ENCODE measurements at places on chromosomes 2 and 18. TPM values are rescaled to one million over a fixed set of nuclear protein-coding genes. Genes with fewer than 3 reads are reported as not detected.

DNA sequence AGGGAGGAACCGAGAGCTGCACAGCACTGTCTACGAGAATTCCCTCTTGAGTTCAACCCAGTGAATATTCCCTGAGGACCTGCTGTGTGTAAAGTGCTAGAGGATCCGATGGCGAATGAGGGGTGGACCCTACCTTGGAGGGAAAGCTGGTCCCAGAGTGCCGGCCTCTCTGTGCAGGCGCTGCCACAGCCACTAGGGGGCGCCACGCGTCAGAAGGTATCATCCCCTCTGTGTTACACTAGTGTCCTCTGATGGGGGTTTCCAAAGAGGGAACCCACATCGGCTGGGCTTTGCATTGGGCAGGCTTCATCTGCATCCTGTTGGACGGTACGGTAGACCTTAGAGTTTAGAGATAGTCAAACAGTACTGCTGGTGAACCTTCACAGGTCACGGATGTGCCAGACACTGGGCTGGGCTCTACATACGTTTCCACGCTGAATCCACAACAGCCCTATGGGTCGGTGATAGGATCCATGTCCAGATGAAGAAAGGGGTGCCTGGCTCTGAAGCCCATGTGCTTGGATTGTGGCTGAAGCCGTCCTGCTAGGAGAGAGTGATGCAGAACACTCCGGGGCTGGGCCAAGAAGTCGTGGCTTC is 39.0 kb downstream of the COA5 start:
- H3K36me3 ChIP-seq, result peaks cover 92% of the 10 kb centered on the region
- DNase-seq, result peak; percentile 75
- no peaks in the 10 kb centered on the region for H3K4me1 ChIP-seq
- no peak overlapping the region for H3K27ac ChIP-seq
- H3K4me3 ChIP-seq, result no peak overlapping the region
- H3K27me3 ChIP-seq, result no peaks in the 10 kb centered on the region

DNA sequence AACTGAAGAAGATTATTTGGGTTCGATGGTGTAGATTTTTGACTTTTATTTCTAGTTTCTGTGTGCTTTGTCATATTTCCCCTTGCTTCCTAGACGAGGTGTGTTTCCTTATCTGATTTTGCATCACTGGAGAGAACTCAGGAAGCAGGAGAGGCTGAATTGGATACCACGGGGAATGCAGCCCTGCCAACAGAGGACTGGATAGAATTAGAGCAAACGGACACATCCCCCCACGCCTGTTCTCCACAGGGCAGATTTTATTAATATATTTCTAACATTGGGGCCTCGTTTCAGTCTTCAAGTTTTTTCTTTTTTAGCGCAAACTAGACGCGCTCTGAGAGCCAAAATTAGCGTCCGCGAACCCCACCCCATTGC is 678 bp upstream of the VAPA start:
- H3K36me3 ChIP-seq, result no peaks in the 10 kb centered on the region
- H3K27ac ChIP-seq, result peak overlapping the region; percentile 98
- H3K4me1 ChIP-seq, result peaks cover 16% of the 10 kb centered on the region
- no peaks in the 10 kb centered on the region for H3K27me3 ChIP-seq

The SDC1 gene
- 148 TPM for total RNA-seq

- H3K4me1 ChIP-seq, result no peaks in the 10 kb centered on the region
- H3K4me3 ChIP-seq, result no peak overlapping the region
- no peaks in the 10 kb centered on the region for H3K27me3 ChIP-seq
- peaks cover 9% of the 10 kb centered on the region for H3K36me3 ChIP-seq
- DNase-seq, result no peak
These were observed 9.8 kb downstream of the BOLA3 start for GRCh38 chr2:74137651-74138599.

DNA sequence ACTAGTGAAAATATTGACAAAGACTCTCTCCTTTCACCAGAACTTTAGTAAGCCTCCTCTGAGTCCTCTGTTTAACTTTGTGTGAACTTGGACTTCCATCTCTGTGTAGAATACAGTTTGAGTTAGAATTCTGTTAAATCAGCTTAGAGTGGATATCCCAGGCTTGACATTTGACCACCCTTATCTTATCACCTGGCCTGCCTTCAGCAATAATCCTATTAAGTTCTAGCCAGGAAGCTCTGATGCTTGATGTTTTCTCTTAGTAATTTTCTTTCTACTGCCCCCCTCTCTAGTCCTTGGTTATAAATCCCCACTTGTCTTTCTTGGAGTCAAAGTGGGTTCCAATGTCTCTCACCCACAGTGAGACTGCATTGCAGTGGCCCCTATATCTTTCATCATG is 702.7 kb upstream of the GCFC2 start:
- H3K4me1 ChIP-seq, result no peaks in the 10 kb centered on the region
- no peak overlapping the region for H3K4me3 ChIP-seq
- no peaks in the 10 kb centered on the region for H3K36me3 ChIP-seq
- H3K27ac ChIP-seq, result no peak overlapping the region
- H3K27me3 ChIP-seq, result no peaks in the 10 kb centered on the region

The FIGN gene
- 6.5 TPM for total RNA-seq

GRCh38 chr2:197209246-197209645 is 101.3 kb downstream of the ANKRD44 start:
- H3K36me3 ChIP-seq, result no peaks in the 10 kb centered on the region
- peaks cover 73% of the 10 kb centered on the region for H3K4me1 ChIP-seq
- H3K27me3 ChIP-seq, result no peaks in the 10 kb centered on the region
- no peak overlapping the region for H3K4me3 ChIP-seq

DNA sequence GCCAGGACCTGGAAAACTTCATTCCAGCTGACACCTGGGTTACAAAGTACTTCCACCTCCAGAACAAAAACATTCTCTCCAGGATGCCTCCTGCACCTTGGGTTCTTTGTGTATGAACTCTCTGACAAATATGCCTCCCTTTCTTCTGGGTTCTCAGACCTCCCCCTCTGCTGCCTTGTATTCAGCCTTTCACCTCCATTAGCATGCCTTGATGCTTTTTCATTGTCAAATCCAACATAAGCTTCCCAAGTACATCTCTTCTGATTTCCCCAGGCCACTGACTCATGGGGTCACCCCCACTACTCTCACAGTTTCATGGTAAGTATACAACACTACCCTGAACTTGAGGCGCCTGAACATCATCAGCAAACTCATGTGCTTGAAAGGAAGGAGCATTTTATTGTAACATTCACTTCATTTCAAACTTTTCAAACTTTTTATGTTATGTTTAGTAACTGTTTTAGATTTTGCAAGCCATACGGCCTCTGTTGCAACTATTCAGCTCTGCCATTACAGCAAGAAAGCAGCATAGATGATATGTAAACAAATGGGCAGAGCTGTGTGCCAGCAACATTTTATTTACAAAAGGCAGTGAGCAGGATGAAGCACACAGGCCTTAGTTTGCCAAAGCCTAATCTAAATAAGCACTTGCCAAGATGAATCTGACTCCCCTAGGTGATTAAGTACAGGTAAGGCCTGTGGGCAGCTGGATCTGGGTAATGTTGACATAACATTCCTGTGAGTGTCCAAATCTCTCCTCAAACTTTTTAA is 32.5 kb upstream of the MRPS9 start:
- no peak overlapping the region for H3K4me3 ChIP-seq
- no peaks in the 10 kb centered on the region for H3K36me3 ChIP-seq
- no peaks in the 10 kb centered on the region for H3K4me1 ChIP-seq
- no peak overlapping the region for H3K27ac ChIP-seq

- H3K4me1 ChIP-seq, result no peaks in the 10 kb centered on the region
- no peak overlapping the region for H3K4me3 ChIP-seq
- H3K27ac ChIP-seq, result no peak overlapping the region
- H3K27me3 ChIP-seq, result no peaks in the 10 kb centered on the region
- DNase-seq, result no peak
- H3K36me3 ChIP-seq, result no peaks in the 10 kb centered on the region
These were observed 226.2 kb downstream of the GALNT13 start for GRCh38 chr2:154097833-154098398.

DNA sequence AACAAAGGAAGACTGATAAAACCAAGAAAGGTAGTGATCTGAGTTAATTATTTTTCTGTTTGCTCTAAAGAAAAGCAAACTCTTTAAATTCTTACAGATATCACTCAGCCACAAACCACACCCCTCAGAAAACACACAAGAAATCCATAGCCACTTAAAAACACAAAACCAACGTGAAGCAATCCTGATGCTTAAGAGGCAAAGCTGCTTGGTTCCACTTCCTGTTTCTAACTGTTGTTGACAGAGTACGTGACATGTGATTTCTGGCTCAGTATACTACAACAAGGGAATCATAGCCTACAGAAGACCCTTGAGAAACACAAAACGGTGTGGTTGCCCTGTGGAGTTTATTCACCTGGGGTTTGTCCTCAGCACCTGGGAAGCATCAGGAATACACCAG is 240.9 kb upstream of the APCDD1 start:
- H3K27ac ChIP-seq, result peak overlapping the region; percentile 33
- peaks cover 14% of the 10 kb centered on the region for H3K4me1 ChIP-seq
- H3K4me3 ChIP-seq, result no peak overlapping the region
- DNase-seq, result no peak
- H3K36me3 ChIP-seq, result no peaks in the 10 kb centered on the region

DNA sequence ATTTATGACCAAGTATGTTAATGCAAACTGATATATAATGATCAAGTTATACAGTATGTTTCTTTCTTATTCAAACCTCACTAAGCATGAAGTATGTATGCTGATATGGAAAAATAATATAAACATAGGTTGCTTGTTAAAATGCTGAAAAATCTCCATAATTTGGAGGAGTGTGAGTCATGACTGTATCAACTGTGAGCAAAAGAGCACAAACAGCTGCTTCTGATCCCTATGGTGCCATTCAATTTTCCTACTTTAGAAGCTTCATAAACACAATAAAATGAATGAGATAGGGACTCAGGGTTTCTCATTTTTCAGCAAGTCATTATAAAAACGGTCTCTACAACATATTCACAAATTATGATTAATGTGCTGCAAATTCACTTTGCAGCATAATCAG is 129.9 kb upstream of the TFPI start:
- DNase-seq, result no peak
- H3K4me1 ChIP-seq, result no peaks in the 10 kb centered on the region
- H3K27me3 ChIP-seq, result no peaks in the 10 kb centered on the region

DNA sequence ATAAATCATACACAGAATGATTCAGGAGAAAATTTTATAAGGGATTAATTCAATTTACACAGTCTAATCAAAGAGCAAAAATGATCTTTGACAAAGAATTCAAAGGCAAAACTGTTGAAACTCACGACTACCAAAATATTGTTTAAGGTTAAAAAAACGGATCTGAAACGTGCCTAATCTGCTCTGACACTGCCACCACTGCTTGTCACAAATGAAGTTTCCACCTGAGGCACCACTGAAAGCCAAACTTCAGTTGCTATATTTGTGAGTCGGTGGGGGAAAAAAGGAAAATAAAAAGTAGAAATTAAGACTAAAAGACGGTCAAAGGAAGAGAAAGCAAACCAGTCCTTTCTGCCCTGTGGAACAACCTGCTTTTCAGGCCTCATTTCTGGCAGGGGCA is 140.6 kb upstream of the DNMT3A start:
- no peaks in the 10 kb centered on the region for H3K27me3 ChIP-seq
- H3K27ac ChIP-seq, result no peak overlapping the region
- no peak overlapping the region for H3K4me3 ChIP-seq
- no peaks in the 10 kb centered on the region for H3K36me3 ChIP-seq

- H3K27ac ChIP-seq, result no peak overlapping the region
- peak overlapping the region; percentile 23 for H3K4me3 ChIP-seq
- peaks cover 79% of the 10 kb centered on the region for H3K27me3 ChIP-seq
These were observed 369 bp downstream of the CDK5R2 start for GRCh38 chr2:218959761-218960308.

DNA sequence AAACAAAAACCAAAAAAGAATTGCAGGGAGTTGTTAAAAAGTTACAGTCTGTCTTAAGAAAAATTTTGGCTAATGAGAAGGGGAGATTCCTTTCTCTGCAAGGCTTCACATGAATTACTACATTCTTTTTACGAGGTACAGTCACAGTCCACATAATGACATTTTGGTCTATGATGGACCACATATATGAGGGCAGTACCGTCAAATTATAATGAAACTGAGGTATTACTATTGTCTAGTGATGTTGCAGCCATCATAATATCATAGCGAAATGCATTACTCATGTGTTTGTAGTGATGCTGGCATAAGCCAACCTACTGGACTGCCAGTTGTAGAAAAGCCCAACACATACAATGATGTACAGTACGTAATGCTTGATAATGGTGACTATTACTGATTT is 12.5 kb downstream of the SERPINB7 start:
- no peaks in the 10 kb centered on the region for H3K36me3 ChIP-seq
- no peak overlapping the region for H3K4me3 ChIP-seq
- no peak overlapping the region for H3K27ac ChIP-seq
- no peaks in the 10 kb centered on the region for H3K27me3 ChIP-seq
- no peak for DNase-seq
- H3K4me1 ChIP-seq, result no peaks in the 10 kb centered on the region

DNA sequence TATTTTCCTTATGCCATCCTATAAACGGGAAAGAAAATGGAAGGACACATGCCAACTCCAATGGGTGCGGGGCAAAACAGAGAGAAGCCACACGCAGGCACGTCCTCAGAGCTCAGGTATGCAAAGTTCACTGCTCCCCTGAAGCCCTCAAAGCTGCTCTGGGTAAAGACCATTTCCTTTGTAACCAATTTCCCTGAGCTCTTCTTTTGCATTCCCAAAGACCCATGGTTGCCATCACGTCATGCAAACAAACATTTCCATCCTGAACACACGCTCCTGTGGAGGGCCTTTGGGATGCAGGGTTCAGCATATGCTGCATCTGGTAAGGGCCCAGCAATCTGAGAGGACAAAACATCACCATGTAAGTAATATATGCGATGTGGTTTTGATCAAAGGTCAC is 69.4 kb downstream of the EMILIN2 start:
- DNase-seq, result no peak
- H3K4me1 ChIP-seq, result peaks cover 19% of the 10 kb centered on the region
- H3K27me3 ChIP-seq, result no peaks in the 10 kb centered on the region
- peaks cover 87% of the 10 kb centered on the region for H3K36me3 ChIP-seq

DNA sequence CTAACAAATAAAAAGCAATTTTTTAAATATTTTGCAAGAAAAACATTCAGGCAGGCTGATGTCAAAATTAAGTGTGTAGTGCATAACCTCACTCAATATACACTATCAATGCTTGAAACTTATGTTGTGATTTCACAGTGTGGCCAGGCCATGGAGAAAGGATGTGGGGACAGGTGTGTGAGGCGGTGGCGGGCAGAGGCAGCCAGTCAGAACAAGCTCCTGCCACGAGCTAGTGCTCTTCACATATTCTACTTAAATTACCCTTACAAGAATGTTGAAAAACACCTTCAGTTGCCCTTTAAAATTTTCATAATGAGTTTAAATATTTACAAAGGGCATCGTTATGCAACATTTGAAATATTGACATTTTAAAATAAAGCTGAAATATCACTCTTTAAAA is 43.2 kb downstream of the CYB5A start:
- H3K4me1 ChIP-seq, result peaks cover 37% of the 10 kb centered on the region
- no peak for DNase-seq
- peaks cover 10% of the 10 kb centered on the region for H3K36me3 ChIP-seq
- no peak overlapping the region for H3K4me3 ChIP-seq
- peak overlapping the region; percentile 4 for H3K27ac ChIP-seq

The ANKRD30BL gene
- total RNA-seq, result not detected

GRCh38 chr18:67519592-67519991 is 3.1 kb upstream of the DSEL start:
- no peak for DNase-seq
- no peaks in the 10 kb centered on the region for H3K36me3 ChIP-seq
- no peak overlapping the region for H3K27ac ChIP-seq
- H3K4me3 ChIP-seq, result no peak overlapping the region
- no peaks in the 10 kb centered on the region for H3K27me3 ChIP-seq

GRCh38 chr2:117614823-117615534 is 199.5 kb upstream of the DDX18 start:
- H3K27ac ChIP-seq, result no peak overlapping the region
- H3K4me1 ChIP-seq, result no peaks in the 10 kb centered on the region
- no peaks in the 10 kb centered on the region for H3K27me3 ChIP-seq
- no peak for DNase-seq

The NGEF gene
- total RNA-seq, result not detected

GRCh38 chr18:11504962-11505361 is 104.4 kb upstream of the SLC35G4 start:
- H3K27me3 ChIP-seq, result no peaks in the 10 kb centered on the region
- DNase-seq, result no peak
- H3K4me3 ChIP-seq, result no peak overlapping the region
- no peaks in the 10 kb centered on the region for H3K36me3 ChIP-seq
- H3K27ac ChIP-seq, result no peak overlapping the region

Measured in upper lobe of right lung (tissue), 1 donor.